ENCODE measurements at places on chromosomes 2 and 18.

- no peak for DNase-seq
Measured at GRCh38 chr2:176534798-176535466, 265.7 kb downstream of the MTX2 start.

DNA sequence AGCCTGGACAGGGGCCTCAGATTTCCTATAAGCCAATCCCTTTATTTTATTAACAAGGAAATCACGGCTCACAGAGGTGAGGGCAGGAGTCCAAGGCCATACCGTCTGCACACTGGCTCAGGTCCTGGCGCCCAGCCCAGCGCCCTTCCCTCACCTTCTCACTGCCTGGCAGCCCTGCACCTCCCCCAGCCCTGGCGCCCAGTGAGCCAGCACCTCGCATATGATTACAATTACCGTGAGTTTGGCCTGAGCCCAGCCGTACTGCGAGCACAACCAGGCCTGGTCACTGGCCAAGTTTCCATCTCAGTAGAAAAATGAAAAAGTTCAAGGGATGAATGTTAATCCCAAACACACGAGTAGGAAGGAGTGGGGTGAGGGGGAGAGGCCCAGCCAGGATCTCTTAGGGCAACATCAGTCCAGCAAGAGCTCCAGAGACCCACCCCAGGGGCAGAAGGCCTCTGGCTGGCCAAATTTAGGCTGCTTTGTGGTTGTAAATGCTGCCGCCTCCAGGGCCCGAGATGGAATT, 68.4 kb downstream of the MCFD2 start:
- no peak for DNase-seq

DNA sequence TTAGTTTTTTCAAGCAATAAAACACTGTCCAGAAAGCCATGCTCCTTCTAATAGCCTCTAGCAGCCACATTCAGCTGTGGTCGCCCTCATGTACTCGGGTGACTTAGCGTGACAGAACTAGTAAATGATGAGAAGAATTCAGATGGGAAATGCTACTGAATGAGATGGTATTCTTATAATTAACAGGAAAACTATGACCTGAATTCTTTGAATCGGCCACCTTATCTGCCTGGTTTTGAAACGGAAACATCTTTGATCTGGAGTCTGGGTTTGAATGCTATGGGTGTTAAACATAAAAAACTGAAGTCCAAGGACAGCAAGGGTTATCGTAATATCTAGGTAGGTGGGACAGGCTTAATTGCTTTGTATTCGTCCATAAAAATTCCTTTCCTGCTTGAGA, 138.8 kb upstream of the DNMT3A start:
- DNase-seq: no peak

GRCh38 chr2:217512259-217512658, 490.5 kb downstream of the TNS1 start:
- no peak for DNase-seq

DNA sequence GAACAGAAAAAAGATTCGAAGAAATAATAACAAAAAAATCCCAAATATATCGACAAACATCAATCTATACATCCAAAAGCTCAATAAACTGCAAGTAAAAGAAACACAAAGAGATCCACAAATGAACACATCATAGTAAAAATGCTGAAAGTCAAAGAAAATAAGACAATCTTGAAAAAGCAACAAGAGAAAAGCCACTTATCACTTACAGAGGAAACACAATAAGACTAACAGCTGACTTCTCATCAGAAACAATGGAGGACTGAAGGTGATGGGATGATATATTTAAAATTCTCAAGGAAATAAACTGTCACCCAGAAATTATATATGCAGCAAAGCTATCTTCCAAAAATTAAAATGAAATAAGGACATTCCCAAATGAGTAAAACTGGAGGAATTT, 140.3 kb downstream of the NDUFA10 start:
- no peak for DNase-seq

GRCh38 chr2:200650195-200650594, 64.4 kb downstream of the AOX1 start:
- DNase-seq: no peak

DNA sequence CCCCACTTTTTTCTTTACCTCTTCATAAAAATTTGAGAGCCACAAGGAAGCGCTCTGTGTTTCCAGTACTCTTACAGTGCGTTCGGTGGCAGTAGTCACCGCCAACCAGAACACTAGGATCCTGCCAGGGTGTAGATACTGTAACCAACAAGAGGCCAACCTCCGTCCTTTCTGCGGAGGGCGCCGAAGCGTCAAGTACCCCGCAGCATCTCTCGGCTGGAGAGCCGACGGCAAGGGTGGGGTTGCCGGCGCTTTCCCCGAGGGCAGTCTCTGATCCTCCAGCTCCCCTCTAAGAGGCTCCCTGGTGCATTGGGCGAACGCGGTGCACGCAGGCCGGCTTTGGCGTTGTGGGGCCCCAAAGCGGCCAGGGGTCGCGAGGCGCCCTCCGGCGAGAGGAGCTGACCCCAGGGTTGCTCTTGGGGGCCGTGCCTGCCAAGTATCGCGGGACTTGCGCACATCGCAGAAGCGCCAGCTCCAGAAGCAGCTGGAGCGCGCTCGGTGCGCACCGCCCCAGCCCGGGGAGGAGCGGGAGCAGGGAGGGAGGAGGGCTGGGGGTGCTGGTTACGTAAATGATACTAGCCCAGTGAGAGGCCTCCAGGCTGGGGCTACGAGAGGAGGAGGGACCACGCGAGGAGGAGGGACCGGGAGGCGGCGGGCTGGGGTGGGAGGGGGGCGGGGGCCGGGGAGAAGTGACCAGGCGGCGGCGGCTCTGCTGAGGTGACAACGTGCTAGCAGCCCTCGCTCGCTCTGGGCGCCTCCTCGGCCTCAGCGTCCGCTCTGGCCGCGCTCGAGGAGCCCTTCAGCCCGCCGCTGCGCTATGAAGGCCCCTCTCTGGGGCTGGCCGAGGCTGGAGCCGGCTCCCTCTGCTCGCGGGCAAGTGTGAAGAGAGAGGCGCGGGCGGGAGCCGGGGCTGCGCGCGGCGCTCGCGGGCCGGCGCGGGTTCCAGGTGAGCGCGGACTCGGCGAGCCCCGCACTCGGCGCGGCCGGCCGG, at the start of gene GALNT13:
Gene GALNT13, plus strand, starts transcription at position 692 of the 991 bp plus-strand sequence.
- DNase-seq: no peak

DNA sequence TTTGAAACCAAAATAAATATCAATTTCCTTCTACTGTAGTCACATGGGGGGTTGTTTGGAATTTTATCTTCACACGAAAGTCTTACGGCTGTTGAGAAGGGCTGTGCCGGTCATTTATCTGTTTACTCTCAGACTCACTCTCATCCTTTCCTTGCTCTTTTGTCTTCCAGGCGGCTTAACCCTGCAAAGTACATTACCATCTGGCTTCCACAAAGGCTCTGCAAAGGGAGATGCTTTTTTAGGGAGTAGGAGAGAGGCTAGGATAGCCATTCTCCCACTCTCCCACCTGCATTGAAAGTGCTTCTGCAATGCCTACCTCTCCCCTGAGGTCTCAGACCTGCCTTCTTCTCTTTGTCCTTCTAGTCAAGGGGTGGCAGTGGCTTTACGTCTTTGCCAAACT, 247.6 kb downstream of the MEIS1 start:
- DNase-seq: no peak

- DNase-seq: no peak
Measured at GRCh38 chr2:63522950-63523349, 65.3 kb downstream of the WDPCP start.

- no peak for DNase-seq
Measured at GRCh38 chr2:907706-908105, 42.9 kb upstream of the SNTG2 start.

Data from stimulated activated CD4-positive, alpha-beta T cell treated with anti-CD3 and anti-CD28 coated beads, Interleukin-12 subunit alpha, Interleukin-12 subunit beta, amount 100 ng/mL, for 48 hours (primary cell).